ENCODE measurements at places on chromosomes 11 and 22.

DNA sequence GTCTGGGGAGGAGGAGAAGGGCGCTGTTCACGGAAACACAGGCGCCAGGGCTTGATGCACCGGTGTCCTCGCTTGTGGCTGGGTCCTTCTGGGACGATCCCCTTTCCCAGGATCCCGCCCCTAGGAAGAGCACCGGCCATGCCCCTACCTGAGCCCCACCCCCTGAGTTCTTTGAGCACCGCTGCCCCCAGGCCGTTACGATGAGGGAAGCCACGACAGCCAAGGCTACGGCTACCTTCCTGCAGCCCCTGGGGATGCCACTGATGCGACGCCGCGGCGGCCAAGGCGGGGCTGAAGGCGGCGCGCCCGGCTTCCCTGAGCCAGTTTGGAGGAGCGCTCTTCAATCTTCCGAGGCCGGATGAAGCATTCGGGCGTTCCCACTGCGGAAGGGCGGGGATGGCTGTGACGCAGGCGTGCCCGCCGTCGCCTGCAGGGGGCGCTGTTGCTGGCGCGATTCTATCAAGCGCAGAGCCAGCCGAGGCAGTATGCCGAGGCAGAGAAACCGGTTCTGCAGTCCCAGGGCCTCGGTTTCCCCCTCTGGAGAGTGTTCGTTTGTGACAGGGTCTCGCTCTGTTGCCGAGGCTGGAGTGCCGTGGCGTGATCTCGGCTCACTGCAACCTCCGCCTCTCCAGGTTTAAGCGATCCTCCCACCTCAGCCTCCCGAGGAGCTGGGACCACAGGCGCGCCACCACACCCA, 9.7 kb upstream of the NEFH start:
- peak; percentile 19 for DNase-seq

- no peak for DNase-seq
These were observed 187.0 kb upstream of the ANO3 start for GRCh38 chr11:26144911-26145310.

GRCh38 chr22:50403701-50404101, 60.6 kb downstream of the PPP6R2 start:
- DNase-seq, result no peak

GRCh38 chr11:35009944-35010342, 93.5 kb downstream of the PDHX start:
- DNase-seq, result no peak

DNA sequence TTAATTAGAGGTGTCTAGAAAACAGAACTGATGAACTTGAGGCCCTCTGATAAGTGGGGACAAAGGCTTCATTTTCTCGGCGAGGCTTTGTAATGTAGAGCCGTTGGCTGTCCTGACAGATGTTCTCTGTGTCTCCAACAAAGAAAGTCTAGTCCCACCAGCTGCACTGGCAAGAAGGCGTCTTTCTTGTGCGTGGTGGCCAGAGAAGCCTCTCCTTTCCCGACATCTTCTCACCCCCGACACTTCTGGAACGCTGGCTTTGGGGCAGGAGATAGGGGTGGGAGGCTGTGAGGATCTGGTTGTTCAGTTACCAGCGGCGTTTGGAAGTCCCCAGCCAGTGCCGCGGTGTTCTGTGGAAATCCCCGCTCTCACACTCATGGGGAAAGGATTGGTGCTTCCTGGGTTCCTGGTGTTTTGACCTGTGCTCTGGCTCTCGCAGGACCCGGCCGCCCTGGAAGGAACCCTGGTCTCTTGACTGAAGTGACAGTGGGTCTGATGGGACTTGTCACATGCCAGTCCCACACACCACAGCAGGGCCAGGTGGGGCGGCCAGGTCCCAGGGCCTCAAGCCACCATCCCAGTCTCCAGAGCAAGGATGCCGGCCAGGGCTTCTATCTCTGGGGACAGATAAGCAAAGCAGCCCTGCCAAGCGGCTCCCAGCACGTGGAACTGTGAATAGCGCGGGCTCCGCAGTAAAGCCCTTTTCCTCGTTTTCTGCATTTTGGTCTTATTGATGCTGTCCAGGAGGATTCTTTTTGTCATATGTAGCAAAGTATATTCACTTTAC, 23.2 kb downstream of the FADS2 start:
- DNase-seq, result no peak

- no peak for DNase-seq
These were observed 54.0 kb downstream of the CYB5R2 start for GRCh38 chr11:7619322-7619721.

DNA sequence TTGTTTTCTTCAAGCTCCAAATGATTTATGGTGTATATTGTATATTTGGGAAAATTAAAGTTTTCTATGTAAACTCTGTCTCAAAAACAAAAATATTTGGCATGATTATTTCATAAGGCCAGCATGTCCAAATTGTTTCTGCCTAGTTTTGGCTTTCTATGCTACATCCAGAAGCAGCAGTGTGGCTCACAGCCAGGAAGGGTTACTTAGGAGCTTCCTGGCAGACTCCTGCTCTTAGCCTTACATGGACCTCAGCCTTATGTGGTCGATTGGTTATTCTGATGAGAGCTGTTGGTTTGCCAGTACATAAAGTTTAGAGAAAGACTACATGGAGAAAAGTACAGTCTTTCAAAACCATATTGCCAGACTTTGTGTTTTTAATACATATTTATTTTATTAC, 297.7 kb upstream of the FAT3 start:
- DNase-seq, result no peak

GRCh38 chr22:37457093-37457893, 28.9 kb downstream of the MFNG start:
- DNase-seq, result peak; percentile 84

DNA sequence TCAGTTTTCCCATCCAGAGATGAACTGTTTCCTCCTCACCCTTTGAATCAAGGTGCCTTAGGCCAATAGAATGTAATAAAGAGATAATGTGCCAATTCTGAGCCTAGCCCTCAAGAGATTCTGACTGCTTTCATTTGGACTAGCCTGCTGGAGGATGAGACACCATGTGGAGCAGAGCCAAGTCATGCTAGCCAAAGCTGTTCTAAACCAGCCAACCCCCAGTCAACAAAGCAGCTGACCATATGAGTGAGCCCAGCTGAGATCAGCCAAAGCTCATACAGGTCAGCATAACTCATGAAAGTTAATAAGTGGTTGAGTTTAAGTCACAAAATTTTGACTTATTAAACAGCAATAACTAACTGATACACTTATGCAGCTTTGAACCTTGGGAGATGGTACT, 66.7 kb upstream of the DBX1 start:
- DNase-seq, result no peak

- no peak for DNase-seq
These were observed 27.0 kb upstream of the SC5D start for GRCh38 chr11:121265586-121265985.

GRCh38 chr11:34339149-34340064, 18.4 kb downstream of the ABTB2 start:
- DNase-seq, result no peak

GRCh38 chr11:112248201-112248600, 12.5 kb downstream of the PLET1 start:
- no peak for DNase-seq

- DNase-seq, result no peak
These were observed 128.5 kb downstream of the CD44 start for GRCh38 chr11:35267504-35267903.

- DNase-seq, result no peak
These were observed 68.0 kb upstream of the TCF20 start for GRCh38 chr22:42338479-42338878.

Data from activated T-cell treated with anti-CD3 and anti-CD28 coated beads for 4 hours (primary cell).